ENCODE measurements at places on chromosomes 1 and 21.
A peak's percentile ranks its signal among the peaks of the same experiment; 100 is the strongest.

DNA sequence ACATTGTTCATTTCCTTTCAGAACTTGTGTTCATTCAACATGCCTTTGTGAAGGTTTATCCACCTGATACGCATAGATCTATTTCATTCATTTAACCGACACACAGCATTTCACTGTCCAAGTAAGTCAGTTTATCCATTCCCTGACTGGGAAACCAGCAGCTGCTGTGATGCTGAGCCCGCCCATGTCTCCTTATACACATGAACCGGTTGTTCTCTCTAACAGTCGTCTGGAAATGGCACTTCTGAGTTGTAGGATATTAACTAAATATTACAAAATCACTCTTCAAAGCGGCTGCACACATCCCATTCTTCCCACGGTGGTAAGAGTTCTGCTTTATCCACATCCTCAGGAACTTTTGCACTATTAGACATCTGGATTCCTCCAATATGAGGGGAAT is 71.1 kb downstream of the NPHP4 start:
- no peak for DNase-seq

DNA sequence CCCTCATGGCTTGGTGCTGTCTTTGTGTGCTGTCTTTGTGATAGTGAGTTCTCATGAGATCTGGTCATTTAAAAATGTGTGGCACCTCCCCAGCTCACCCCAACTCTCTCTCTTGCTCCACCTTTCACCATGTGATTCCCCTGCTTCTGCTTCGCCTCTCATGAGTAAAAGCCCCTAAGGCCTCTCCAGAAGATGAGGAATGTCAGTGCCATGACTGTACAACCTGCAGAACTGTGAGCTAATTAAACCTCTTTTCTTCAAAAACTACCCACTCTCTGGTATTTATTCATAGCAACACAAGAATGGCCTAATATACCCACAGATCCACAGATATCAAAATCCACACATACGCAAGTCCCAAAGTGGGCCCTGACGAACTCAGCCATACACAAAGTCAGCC is 88.9 kb upstream of the PPP2R5A start:
- DNase-seq: no peak

DNA sequence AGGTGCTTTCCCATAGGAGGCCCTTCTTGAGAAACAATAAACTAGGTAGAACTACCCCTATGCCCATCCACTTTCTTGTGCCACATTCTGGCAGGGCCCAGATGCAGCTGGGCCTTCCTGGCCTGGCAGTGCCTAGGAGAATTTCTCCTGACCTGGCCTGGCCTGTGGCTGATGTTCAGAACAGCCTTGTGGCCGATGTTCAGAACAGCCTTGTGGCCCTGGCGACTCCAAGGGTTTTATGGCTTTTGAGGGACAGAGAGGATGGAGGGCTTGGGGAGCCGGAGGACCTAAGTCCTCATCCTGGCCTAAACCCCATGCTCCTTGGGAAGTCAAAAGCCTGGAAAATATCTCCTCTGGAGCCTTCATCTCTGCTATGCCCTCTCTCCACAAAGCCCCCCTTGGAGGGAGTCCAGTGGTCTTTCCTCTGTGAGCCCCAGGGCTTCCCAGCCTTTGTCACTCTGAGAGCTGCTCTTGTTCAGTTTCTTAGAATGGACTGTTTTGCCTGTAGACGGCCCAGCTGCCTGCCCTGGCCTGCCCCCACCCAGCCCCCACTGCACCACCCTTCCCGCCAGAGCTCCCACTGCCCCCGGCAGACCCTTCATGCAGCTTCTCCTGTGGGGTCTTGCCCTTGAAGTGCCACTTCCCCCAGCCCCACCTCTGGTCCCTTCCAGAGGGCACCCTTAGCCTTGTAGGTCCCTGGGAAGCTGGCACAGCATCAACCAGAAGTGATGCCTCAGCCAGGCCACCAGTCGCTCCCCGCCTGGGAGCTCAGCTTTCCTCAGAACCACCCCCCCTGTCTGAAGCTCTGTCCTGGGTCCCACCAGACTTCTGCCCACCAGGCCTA is 7.0 kb downstream of the GPR37L1 start:
- DNase-seq: no peak

GRCh38 chr1:180540697-180541594 is 17.8 kb upstream of the OVAAL start:
- no peak for DNase-seq

DNA sequence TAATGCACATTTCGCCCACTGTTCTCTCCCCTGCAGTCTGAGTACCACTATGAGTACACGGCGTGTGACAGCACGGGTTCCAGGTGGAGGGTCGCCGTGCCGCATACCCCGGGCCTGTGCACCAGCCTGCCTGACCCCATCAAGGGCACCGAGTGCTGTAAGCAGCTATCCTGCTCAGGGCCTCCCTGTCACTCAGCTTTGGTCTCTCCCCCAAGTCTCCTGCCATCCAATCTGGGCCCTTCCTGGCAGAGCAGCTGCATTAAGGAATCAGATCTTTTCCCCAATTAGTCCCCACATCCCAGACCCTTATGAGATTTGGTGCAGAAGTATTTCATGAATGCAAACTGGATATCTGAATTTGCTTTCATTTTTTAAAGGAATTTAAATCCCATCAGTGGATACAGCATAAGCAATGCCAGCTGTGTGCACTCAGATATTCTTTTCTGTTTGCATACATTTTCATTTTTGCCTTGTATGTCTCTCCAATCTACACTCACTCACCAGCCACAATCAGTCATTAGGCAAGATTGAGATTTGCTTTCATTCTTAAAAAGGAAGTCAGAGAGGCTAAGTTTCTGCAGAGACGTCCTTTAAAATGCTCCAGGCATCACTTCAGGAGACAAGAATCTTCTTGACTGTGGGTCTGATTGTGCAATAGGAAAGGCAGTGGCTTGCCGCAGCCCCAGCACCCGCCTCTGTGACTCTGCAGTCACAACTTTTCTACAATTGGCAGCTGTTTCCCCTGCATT is 48.1 kb downstream of the ELAPOR1 start:
- peak; percentile 65 for DNase-seq

GRCh38 chr1:22953057-22953739 is 19.5 kb downstream of the LACTBL1 start:
- no peak for DNase-seq

DNA sequence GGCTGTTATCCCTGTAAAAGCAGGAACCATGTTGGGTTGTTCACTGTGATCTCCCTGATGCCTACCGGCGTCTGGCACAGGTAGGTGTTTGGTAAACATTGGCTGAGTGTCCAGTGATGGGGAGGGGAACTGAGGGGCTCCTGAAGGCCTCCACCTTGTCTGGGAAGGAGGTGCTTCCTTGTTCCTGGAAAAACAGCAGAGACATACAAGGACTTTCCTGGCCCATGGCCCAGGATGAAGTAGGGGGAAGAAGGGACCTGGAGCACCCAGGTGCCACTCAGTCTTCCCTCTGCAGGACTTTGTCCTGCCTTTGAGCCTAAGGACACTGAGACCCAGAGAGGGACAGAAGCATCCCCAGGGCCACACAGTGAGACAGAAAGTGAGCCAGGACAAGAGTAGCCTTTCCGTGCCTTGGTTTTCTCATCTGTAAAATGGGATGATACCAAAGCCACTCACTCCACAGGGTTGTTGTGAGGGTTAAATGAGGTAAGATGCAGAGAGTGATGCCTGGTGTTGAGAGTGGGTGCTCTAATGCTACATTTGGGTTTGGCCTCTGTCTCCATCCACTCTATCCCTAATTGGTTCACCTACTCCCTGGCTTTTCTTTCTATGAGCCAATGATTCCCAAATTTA is 6.1 kb upstream of the HEYL start:
- DNase-seq: no peak

DNA sequence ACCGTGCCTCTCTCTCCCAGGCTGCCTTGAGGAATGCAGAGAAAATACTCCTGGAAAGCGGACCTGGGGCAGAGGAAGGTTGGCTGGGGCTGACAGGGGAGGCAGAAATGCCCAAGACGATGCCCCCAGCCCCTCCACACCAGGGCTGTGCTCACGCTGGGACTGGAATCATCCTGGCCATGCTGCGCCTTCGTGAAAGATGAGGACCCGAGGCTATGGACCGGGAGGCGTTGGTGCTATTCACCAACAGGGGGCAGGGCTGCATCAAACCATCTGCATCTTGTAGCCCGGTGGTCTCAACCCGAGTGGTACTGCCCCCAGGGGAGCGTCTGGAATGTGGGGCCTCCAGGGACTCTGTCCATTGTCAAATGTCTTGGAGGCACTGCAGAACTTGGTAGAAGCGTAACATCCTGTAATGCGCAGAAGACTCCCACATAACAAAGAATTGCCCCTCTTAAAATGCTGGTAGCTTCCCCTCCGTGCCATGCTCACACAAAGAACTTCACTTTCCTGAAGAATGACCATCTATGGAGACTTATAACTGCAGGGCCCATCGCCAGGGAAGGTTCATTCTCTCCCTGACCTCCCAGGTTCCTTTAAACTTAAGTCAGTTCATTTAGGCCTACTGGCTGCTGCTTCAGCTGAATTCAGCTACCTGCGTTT is 251.2 kb downstream of the RRAGC start:
- DNase-seq: no peak

DNA sequence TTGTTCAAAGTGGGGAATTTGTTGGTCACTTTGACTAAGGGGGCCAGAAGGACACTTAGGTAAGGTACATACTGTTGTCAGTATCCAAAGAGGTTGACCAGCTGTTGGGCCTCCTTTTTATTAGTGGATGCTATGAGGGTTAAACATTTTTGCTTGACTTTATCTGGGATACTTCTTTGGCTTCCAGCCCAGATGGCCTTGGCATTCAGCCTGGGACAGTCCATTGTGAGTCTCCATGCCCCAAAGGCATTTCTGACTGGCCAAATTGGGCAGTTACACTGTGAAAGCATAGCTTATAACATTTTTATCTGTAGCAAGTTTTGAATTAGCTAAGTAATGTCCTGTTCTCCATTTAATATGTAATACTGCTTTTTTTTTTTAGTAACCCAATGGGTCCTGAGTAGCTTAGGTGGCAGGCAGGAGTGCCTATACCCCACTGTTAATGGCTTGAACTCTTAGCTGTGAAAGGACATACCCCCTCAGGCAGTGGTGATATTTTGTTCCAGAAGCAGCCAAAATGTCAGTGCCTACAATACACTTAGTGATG is 35.4 kb upstream of the CD1D start:
- DNase-seq: no peak

- no peak for DNase-seq
Measured at GRCh38 chr1:206683313-206683712, 1.4 kb upstream of the MAPKAPK2 start.

DNA sequence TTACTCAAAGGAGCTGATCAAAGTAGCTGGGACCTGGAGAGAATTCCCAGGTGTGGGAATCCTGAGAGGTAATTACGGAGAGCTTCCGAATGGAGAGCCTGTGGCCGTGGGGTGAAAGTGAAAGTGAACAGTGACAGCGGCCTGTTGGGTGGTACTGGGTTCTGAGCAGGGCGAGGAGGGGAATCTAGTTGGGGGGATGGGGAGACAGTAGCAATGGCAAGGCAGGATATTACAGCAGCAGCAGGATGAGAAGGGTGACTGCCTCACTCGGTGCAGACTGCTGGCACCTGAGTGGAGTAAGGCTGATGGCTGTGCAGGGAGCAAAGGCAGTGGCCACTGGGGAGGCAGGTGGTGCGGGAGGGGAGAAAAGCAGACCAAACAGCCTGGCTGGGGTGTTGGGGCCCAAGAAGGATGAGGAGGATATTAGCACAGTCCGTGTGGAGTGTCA is 70.3 kb upstream of the PRDX6 start:
- no peak for DNase-seq

DNA sequence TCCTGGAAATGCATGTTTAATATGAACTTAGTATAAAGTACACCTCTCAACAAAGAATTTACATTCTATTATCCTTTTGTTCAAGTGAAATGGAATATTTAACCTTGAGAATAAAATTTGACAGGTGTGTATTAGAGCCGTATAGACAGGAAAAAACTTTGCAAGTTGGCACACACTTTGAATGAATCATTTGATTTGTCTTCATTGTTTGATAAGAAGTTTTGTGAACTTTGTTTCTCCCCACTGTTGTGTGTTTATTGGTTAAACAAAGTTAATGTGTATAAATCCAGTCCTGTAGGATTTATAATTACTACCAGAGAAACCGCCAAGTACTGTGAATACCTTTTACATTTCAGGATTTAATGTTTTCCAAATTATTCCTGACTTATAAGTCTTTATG is 2.0 kb downstream of the SYDE2 start:
- DNase-seq: no peak

GRCh38 chr1:200247518-200247917 is 162.3 kb downstream of the ZNF281 start:
- no peak for DNase-seq

DNA sequence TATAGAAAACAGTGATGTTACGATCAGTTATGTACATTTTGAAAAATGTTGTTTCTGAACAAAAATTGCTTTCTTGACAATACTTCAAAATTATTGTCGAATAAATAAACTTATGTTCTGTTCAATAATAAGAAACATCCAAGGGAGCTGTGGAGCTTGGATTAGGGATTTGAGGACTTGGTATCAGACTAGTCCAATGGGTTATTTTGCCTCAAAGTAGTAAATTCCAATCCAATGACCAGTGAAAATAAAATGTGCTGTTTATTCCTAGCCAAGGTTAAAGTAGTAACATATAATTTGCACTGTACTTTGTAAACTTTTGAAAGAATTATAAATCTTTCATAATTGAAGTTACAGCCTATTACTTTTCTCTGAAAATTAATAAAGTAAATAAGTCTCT is 79.1 kb upstream of the IVNS1ABP start:
- no peak for DNase-seq

DNA sequence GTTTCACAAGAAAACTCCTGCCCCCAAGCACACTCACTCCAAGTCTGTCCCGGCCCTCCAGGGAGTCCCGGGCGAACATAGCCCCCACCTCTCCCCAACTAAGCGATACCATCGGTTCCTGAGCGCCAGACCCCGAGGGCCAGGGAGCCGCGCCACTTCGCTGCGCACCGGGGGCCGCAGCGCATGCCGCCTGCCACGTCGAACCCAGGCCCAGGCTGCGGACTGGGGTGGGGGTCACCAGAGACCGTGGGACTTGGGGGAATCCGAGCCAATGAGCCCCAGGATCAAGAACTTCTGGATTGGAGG is 801 bp downstream of the RSPO1 start:
- no peak for DNase-seq

- no peak for DNase-seq
Measured at GRCh38 chr1:12338823-12339222, 109.0 kb downstream of the VPS13D start.

GRCh38 chr1:184112176-184112948 is 60.8 kb downstream of the TSEN15 start:
- no peak for DNase-seq

GRCh38 chr1:158283965-158284364 is 5.8 kb upstream of the CD1C start:
- peak; percentile 28 for DNase-seq
